ENCODE measurements at places on chromosomes 2 and 18.

DNA sequence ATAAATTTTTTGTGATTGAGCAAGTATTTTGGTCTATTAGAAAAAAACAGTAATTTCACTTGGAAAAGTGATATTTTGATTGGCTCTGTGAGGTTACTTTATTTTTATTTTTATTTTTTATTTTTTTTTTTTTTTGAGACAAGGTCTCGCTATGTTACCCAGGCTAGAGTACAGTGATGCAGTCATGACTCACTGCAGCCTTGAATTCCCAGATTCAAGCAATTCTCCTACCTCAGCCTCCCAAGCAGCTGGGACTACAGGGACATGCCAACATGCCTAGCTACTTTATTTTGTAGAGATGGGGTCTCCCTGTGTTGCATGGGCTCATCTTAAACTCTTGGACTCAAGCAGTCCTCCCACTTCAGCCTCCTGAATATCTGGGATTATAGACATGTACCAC lies 60.9 kb upstream of the MGAT5 start:
- no peak for DNase-seq

GRCh38 chr2:25976983-25977741 lies 5.1 kb downstream of the KIF3C start:
- no peak for DNase-seq

- no peak for DNase-seq
These were observed 248.6 kb downstream of the BCL2 start for GRCh38 chr18:63070767-63071502.

DNA sequence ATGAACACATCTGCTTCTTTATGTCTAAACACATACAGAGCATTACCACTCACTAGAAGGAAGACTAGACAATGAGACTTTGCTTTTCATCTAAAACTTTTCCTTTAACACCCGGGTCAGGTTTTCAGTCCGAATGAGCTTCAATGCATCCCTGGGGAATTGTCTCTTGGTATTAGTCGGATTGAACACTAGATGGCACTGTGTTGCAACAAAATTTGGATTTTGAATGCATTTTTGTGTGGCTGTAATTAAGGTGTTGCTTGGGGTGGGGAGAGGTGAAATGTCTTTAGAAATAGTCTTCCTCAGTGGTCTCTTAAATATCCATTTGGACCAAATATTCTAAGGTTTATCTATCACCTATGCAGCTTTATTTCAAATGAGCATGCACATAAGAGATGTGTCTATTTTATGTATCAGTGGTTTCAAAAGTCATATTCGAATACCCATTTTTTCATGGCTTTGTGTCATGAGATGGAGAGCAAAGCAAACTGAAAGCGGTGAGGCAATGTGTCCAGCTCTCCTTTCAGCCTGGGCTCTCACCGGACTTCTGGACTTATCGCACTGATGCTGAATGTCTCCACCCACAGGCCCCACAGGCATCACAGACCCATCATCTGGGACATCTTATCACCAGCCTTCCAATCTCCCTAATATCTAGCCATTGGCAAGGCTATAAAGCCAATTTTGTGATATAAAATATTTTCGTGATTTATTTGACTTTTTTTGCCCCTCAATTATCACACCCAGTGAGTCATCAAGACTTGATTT lies 510.3 kb downstream of the RNF144A start:
- DNase-seq: peak; percentile 57

GRCh38 chr2:86290596-86291327 lies 46.7 kb downstream of the REEP1 start:
- DNase-seq: no peak

DNA sequence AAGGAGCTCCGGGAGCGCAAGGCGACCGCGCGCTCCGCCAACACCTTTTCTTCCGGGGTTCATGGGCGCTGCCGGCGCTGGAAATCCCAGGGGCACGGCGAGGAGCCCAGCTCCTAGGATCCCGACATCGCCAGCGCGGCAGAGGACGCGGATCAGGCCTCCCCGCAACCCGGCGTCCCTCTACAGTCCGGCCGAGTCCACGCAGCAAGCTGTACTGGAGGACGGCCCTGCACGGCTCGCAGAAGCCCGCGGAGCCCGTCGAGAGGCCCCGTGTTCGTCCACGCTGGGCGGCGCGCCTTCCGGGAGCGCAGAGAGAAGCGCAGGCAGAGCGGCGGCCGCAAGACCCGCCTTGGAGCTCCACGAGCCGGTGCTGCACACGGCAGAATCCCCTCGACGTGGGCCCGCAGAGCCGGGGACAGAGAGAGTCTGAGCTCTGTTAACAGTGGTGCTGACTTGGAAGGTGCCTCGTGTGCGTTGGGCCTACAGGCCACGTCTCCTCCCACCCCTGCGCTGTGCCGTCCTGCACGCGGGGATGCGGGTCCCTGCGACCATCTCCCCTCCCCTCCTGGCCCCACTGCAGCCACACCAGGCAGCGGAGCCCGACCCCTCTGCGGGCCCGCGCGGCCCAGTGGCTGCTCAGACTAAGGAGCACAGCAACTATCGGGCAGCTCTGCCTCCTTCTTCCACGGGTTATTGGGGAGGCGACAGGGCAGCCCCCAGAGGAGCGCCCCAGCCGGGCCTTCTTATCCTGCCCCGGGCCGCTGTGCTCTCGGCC lies 28.1 kb upstream of the PTPN2 start:
- no peak for DNase-seq

All from HAP-1 (cell line).